ENCODE measurements at places on chromosomes 6 and 20.

DNA sequence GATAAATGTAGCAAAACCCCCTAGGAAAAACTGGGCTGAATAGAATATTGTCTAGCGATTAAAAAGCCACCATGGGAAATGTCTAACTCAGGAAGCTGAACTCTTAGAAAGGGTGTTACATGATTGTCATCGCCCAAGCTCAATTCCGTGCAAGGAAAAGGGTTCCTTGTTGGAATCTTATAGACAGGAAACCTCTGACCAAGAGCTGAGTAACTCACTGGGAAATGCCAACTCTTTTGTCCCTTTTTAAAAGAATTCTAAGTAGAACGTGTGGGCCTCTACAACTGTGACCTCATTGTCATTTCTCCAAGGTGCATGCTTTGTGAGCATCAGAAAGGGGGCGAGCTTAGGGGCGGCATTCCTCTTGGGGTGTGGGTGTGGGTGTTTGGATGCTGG is 88.1 kb downstream of the SYNJ2 start:
- DNase-seq = no peak

DNA sequence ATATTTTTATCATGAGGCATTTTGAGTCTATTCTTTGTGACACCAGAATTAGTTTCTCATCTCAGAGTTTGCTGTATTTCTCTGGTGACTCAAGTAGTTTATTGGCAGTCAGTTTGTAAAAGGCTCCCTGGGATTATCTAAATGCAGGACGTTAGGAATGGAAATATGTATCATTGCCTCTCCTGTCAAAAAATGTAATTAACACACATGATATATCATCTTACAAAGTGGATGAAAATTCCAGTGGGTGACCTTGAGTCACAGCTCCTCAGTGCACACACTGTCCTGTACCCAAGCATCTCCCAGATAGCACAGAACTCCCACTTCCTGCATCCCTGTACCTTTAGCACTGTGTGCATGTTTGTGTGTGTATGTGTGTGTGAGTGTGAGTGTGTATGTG is 258.6 kb downstream of the LAMA2 start:
- no peak for DNase-seq

- no peak for DNase-seq
Observed at GRCh38 chr20:47544852-47545251, 43.2 kb downstream of the NCOA3 start.

DNA sequence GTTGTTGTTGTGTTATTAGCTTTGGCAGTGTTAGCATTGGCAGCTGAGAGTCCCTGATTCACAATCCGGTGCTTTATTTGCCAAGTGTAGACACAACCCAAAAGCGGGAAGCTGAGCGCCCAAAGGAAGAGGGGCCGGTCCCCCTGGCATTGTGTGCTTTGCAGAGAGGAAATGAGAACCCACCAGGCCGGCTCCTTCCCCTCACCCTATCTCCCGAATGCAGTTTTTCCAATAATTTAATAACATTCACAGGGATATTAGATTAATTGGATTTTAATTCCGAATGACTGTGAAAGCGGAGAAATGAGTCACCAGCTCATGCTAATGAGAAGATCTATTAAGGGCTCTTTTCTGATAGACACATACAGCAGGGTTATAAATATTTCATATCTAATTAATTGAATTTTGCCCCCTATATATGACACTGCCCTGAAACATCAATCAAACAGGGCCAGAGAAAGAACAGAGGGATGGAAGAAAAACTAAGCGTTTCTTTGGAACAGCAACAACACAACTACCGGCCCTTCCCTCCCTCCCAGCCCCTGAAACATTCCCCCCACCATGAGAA is 143.8 kb downstream of the MBOAT1 start:
- no peak for DNase-seq

- DNase-seq = no peak
Observed at GRCh38 chr6:47405273-47405672, 72.3 kb upstream of the CD2AP start.

DNA sequence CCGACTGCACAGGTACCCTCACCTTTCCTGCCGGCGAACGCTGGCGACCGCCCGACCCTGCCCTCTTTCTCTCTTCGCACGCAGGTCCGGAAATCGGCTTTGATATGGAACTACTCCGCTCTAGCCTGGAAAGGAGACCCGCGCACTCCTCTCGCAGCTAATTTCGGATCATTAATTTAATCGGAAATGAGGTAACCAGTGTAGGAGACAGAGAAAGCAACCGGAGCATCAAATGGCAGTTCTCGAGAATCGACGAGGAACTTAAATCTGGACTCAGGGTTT is 949 bp upstream of the ATXN1 start:
- no peak for DNase-seq

DNA sequence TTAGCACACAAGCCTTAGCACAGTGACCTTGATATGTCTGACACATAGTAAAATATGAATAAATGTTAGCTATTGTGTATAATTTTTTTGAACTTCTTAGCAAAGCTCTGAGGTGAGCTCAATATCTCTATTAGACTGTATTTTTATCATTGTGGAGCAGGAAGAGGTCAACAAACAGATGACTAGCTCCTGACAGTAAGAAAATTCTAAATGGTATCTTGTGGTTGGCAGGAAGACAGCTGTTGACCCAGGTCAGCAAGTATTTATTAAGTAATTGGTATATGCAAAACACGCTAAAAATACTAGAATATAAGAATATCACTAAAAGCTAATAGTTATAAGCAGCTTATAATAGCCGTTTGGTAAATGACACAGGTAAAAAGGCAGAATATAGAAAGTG is 77.5 kb upstream of the MARCKS start:
- DNase-seq = no peak

GRCh38 chr20:62638055-62638570 is 4.2 kb upstream of the SLCO4A1 start:
- no peak for DNase-seq

DNA sequence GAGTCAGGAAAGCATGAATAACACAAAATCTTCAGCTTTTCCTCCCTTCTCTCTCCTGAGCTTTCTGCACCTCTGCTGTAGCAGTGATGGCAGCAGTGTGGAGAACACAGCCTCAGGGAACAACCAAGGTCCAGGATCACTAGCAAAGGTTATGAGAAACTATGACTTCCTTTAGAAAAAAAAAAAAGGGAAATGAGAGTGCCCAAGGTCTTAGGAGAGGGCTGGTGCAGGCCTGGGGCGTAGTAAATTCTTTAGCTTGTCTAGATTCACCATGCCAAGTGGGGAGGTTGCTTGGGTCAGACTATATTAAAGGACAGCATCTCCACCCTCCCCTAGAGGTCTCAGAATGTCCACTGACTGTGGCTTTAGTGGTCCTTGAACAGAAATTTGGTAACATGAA is 40.4 kb upstream of the POLR1H start:
- peak; percentile 78 for DNase-seq

DNA sequence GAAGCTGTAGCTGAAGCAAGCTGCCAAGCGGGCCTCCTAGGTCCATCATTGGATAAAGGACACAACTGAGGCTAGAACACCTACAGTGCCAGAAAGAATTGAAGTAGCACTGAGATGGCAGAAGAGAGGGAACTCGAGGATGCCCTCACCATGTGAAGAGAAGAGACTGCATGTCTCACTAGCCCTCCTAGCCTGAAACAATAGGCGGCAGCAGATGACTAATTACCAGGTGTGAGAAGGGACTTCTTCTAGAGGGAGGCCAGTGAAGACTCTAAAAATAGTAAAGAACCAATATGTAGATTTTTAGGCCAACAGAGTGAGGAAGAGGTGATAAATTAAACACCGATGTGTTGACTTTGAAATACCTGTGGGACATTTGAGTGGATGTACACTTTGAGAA is 50.3 kb downstream of the LGSN start:
- DNase-seq = no peak

DNA sequence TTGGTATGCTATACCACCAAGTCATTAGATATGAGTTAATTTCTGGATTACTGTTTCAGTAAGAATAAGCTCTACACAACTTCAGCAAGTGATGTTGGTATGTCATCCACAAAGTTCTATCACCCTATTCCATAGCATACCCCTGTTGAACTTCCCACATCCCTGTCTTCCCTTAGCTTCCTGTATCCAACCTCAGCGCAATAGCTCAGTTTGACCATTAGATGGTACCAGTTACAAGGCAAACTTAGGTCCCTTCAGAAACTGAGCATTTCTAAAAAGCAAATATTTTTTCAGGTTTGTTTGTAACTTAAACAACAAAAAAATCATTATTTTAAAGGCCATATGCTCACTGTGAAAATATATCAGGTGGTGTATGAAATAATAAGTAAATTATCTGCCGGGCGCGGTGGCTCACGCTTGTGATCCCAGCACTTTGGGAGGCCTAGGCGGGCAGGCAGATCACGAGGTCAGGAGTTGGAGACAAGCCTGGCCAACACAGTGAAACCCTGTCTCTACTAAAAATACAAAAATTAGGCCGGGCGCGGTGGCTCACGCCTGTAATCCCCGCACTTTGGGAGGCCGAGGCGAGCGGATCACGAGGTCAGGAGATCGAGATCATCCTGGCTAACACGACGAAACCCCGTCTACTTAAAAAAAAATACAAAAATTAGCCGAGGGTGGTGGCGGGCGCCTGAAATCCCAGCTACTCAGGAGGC is 8.8 kb upstream of the MOG start:
- DNase-seq = peak; percentile 13

GRCh38 chr20:61430228-61430624 is 178.2 kb downstream of the CDH4 start:
- DNase-seq = no peak

DNA sequence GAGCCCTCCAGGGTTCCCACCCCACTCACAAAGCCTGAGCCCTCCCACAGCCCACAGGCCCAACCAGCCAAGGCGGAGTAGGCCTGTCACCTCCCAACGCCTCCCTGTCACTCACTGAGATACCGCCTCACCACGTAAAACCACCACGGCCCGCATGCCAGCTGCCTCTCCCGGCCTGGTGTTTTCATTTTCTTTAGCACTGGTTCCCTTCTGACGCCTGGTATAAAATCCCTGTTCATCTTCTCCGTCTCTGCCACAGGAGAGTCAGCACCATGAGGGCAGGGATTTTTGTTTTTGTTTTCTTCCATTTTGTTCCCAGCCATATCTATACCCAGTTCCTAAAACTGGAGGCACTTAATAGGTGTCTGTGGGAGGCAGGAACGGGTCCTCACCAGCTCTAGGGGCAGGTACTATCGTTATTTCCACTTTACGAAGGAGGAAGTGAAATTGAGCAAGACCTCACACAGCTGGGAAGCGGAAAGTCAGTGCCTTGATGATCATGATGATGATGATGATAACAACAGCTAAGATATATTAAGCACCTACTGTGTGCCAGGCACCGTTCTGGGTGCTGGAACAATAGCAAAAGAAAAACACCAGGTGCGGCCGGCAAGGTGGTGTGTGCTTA is 58.6 kb downstream of the SNAI1 start:
- peak; percentile 82 for DNase-seq

GRCh38 chr6:56101141-56101553 is 146.2 kb downstream of the COL21A1 start:
- DNase-seq = peak; percentile 98

- no peak for DNase-seq
Observed at GRCh38 chr20:21453690-21454089, 56.4 kb upstream of the NKX2-4 start.

DNA sequence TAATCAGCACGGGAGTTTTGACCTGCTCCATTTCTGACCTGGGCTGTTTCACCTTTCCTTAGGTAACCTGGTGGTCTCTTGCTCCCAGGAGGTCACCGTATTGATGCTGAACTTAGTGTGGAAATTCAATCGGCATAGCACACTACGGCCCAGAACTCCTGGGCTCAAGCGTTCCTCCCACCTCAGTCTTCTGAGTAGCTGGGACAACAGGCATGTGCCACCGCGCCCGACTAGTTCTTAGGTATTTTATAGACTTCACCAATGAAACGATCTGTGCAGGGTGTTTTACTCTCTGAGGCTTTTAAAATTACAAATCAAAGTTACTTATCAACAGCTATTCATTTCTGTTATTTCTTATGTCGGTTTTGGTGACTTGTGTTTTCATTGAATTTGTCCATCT is 42.1 kb downstream of the ATG5 start:
- DNase-seq = no peak

DNA sequence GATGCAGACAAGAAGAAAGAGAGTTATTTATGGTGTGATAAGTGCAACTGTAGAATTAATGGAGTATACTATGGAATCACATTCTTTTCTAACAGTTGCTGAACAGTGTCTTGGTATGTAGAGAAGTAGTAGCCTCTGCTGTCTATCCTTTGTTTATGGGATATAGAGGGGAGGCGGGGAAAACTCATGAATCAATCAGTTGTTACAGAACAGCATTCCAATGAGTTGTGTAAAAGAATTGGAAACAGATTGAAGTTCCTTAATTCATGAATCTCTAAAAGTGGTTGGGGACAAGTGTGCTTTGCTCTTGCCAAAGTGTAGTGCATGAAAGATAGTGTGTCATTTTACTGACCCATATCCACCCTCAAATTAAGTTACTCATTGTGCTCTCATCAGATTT is 77.7 kb downstream of the FLRT3 start:
- DNase-seq = no peak

GRCh38 chr6:147081076-147081609 is 123.1 kb upstream of the STXBP5 start:
- DNase-seq = no peak

- DNase-seq = no peak
Observed at GRCh38 chr6:4350567-4351519, 215.5 kb upstream of the ECI2 start.

GRCh38 chr6:167098825-167099225 is 24.1 kb upstream of the CCR6 start:
- DNase-seq = peak; percentile 26

GRCh38 chr6:136160250-136160649 is 89.9 kb downstream of the MTFR2 start:
- DNase-seq = no peak

DNA sequence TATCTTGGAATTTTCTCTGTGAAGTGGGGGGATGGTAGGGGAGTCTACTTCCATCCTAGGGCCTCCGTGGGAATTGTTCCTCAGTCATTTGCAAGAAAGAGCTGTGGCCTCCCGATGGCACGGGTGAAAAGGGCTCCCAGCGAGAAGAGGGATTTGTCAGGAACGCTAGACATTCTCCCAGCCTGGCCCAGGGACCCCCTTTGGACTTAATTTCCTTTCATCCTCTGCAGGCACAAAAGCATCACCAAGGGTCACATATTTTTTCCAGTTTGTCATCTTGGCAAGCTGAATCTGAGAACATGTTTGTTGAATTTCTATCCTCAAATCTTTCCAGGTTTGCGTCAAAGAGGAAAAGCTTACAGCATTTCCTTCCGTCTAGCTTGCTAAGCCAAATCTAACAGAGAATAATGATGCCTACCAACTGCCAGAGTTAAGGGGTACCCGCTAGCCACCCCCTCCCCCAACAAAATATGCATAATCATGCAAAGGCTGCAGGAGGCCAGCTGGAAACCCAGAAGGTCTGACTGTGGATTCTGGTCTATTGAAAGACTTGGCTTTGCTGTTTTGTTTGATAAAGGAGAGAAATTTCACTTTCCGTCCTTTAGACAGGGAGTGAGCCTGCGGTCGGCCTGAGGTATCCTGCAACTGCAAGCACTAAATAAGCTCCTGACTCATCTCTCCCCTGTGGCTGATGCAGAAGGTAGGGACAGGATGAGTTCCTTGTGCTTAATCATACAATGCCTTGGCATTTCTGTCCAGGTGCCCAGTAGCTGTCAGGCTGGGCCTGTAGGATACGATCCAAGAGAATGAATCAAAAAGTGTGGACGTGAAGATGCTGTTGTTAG is 23.1 kb downstream of the PSMG4 start:
- DNase-seq = no peak

GRCh38 chr6:3456898-3457709 is at the start of gene SLC22A23:
Gene SLC22A23, minus strand, starts transcription at chr6:3457050. Its CDS starts 491 bp downstream, at chr6:3456559.
- DNase-seq = no peak

GRCh38 chr6:38801305-38801704 is 86.2 kb downstream of the DNAH8 start:
- DNase-seq = no peak

GRCh38 chr20:60297649-60298048 is 339.4 kb downstream of the CDH26 start:
- no peak for DNase-seq

GRCh38 chr6:168274037-168274952 is 45.3 kb downstream of the DACT2 start:
- DNase-seq = no peak
